ENCODE measurements at places on chromosomes 5 and 9.

GRCh38 chr5:176654856-176655255 lies 7.6 kb downstream of the TSPAN17 start:
- no peak for DNase-seq

- DNase-seq, result no peak
Measured at GRCh38 chr9:104586496-104587180, 12.6 kb downstream of the OR13C5 start.

DNA sequence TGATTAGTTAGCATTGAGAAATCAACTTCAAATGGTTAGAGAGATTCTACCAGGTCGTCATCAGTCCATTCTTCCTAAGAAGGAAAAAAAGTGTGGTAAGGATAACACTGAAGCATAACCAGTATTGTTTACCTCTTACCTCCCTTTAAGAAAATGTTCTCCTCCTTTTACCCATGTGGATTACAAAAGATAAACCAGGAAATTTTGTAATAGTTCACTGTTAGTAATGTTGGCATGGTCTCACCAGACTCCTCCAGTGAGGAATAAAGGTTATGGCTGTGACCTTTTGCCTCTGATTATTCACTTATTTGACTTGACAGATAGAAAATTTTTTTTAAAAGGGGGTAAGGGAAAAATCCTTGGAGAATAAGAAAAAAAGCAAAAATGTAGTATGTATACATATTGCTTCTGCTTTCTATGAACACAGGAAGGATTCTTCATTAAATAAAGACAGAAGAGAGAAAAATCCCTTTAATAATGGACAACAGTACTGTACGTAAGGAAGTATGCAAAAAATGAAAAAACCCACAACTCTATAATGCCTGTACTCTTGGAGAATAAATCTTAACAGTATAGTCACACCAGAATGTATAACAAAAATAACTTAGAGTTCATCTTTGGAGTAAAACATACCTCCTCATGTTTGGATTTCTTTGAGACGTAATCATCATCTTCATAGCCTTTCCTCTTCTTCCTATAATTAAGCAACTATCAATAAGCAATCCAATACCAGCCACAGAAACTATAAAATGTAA lies 18.1 kb downstream of the CCNH start:
- no peak for DNase-seq

DNA sequence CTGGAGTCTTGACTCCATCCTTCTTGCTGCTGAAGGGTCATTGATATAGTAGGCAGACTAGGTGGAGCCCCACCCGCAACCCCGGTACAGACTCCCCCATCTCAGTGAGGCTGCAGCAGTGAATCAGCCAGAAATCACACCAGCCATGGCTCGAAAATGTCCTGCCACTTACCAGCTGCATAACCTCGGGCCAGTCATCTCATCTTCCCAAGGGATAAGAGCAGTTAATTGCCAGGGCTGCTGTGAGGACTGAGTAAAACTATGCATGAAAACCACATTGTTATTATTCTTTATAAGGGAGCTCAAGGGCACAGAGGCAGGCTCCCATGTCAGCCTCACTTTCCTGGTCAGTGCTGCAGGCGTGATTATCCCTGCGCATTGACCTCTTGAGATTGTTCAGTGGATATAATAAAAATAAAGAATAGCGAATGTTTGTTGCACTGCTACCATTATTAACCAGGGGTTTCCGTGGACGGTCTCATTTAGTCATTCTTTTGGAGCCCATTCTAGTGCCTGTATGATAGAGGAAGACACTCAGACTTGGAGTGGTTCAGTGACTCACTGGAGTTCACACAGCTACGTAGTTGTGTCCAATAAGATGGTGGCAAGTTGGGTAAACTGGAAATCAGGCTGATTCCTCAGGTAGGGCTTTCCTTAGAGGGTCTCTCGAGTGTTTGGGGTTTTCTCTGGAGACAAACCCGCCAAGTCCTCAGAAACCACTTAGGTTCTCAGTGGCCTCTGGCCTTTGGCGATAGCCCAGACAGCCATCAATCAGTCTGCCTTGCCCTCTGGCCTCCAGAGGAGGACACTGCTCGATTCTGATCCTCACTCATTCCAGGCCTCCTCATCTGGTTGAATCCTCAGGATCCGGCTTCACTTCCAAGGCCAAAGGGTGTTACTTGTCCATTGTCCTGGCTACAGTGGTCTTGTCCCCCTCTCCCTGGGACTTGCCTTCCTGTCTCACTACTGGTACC lies 39.9 kb downstream of the COL15A1 start:
- no peak for DNase-seq

- no peak for DNase-seq
Measured at GRCh38 chr5:13382232-13382631, 562.3 kb downstream of the DNAH5 start.

GRCh38 chr9:79575547-79575946 lies 3.8 kb downstream of the TLE4 start:
- DNase-seq, result no peak

DNA sequence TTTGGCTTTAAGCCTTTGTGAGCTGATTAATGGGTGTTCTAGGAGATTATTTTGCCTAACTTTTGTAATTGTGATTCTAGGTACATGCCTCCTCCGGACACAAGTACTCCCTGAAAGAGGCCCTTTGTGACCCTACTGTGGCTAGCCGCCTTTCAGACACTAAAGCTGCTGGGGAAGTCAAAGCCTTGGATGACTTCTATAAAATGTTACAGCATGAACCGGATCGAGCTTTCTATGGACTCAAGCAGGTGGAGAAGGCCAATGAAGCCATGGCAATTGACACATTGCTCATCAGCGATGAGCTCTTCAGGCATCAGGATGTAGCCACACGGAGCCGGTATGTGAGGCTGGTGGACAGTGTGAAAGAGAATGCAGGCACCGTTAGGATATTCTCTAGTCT lies 13.6 kb downstream of the ITGA1 start:
- no peak for DNase-seq

Measured in epithelial cell of prostate (primary cell).